ENCODE measurements at places on chromosomes 6 and 20. TPM values are rescaled to one million over a fixed set of nuclear protein-coding genes. Genes with fewer than 3 reads are reported as not detected.

The TREM1 gene
- 20.6 TPM for total RNA-seq

The ZNF311 gene
- total RNA-seq = 0.64 TPM

The SLC17A2 gene
- total RNA-seq = not detected

The TMEM74B gene
- total RNA-seq = 0.42 TPM

The HLA-DQB1 gene
- 21.5 TPM for total RNA-seq

The BTN1A1 gene
- not detected for total RNA-seq

Data from mesenteric fat pad (tissue), 1 donor.